ENCODE measurements at places on chromosomes 16 and 17.

GRCh38 chr16:4765511-4766474, 1.2 kb downstream of the ZNF500 start:
- no peak for DNase-seq

DNA sequence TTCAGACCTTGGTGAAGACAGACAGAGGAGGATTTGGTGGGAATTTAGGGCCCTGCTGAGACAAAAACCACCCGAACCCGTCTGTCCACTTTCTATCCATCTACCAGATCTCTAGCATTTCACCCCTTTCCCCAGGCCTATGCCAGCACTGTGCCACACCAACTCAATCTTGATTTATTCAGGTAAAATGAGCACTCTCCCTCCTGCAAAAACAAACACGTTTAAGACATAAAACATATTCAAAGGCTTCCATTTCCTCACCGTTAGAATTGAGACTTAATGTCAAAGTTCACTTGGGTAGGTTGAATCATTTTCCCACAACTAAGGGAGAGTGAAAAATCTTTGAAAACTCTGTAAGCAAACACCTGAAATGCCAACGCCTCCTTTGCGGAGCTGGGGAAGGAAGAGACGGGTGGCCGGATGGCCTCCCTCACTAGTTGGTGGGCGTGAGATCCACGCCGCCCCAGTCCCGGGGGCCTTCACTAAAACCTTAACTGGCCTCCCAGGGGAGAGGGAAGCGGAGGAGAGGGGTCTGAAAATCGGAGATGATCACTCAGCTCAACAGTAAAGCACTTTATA, 862 bp downstream of the DCAKD start:
- no peak for DNase-seq

DNA sequence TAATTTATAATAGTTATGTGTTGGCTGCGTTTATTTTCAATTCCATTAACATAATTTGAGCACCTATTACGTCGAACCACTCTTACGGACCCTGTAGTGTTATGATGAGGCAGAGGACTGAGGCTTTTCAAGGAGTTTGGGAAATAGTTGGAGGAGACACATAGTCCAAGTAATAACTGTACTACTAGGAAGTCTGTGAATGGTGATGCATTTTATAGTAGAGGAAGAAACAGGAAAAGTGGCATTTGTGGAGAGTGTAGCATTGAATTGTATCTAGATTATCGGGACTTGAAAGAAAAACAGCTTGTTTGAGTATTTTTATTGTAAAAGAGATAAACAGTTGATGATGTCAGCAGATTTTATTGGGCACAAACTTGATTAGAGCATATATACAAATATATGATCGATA, 1.7 kb downstream of the NFATC3 start:
- DNase-seq, result no peak

- no peak for DNase-seq
These were observed 6.0 kb upstream of the KCNH6 start for GRCh38 chr17:63516910-63517824.

DNA sequence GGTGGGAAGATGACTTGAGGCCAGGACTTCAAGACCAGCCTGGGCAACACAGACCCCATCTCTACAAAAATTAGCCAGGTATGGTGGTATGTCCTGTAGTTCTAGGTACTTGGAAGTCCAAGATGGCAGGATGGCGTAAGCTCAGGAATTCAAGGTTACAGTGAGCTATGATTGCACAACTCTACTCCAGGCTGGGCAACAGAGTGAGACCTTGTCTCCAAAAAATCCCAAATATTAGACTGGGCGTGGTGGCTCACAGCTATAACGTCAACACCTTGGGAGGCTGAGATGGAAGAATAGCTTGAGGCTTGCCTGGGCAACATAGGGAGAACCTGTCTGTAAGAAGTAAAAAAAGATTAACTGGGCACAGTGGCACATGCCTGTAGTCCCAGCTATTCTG, 30.8 kb downstream of the SUZ12 start:
- no peak for DNase-seq

DNA sequence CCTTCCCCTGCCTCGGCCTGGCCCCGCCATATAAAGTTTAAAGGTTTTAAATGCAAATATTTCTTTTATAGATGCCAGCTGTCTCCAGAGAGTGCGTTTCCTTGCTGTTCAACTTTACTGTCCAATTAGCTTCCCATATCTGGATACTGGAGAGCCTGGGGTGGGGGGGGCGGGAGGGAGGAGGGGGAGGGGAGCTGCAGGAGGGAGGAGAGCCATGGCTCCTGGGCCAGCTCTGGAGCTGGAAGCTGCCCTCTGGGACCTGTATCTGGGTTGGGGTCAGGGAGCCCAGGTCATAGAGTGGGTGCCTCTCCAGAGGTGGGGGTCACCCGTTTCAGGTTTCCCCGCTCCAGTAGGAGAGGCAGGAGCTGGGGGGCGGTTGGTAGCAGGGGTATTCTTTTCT, 6.2 kb upstream of the GSE1 start:
- no peak for DNase-seq

- no peak for DNase-seq
These were observed 12.3 kb upstream of the FASN start for GRCh38 chr17:82110298-82110697.

DNA sequence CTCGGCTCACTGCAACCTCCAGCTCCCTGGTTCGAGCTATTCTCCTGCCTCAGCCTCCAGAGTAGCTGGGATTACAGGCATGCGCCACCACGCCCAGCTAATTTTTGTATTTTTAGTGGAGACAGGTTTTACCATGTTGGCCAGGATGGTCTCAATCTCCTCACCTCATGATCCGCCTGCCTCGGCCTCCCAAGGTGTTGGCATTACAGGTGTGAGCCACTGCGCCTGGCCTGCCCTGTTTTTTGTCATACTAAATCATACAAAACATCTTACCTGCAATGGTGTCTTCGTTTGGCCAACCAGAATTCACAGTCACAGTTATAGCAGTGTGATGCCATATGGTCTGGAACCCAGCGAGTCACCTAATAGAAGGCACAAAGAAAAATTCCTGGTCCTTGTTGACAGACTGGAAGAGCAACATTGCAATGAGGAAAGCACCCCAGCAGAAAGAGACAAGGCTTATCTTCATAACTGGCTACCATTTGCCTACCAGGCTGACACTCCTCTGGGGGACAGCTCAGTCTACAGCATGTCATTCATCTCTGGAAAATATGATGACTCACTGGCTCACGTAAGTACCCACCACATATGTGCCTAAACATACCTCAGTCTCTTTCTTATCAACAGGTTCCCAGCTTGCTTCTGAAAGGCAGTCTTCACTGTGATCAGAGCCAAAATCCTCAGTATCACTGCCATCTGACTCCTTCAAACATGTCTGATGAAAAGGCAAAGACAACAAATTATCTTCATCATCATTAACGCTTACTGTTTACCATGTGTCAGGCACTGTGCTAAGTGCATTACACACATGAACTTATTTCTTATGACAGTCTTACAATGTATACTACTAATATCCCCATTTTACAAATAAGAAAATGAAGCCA, 4.3 kb upstream of the HSF5 start:
- no peak for DNase-seq

DNA sequence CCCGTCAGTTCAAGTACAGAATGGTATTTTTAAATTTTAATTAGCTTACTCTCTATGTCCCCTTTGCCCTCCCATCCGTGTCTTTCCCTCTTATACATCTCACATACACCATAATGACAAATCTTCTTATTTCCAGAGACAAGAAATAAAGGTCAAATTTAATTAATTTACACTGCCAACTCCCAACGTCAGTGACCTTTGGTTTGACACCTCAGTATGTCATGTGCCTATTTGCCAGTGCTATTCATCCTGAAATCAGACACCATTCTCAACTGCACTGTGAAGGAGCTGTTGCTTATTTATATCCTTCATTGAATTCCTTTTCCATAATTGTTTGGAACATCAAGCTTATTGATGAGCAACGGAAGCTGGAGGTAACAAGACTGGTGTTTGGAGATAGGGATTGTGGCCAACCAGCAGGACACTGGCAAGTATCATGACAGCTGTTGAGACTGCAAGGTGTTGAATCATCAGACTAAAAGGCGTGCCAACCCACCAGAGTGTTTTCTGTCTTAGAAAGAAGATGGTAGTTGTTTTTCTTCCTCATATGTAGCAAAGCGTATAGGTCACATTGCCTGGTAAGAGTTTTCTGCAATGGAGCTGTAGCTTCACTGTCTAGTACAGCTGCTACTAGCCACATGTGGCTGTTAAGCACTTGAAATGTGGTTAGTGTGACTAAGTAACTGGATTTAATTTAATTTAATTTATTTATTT, 12.5 kb downstream of the CALCOCO2 start:
- no peak for DNase-seq

GRCh38 chr16:30112197-30113030, 923 bp downstream of the GDPD3 start:
- no peak for DNase-seq

- no peak for DNase-seq
These were observed 38.8 kb downstream of the PKD1L3 start for GRCh38 chr16:71961066-71962039.

- DNase-seq, result no peak
These were observed 31.7 kb downstream of the CLTC start for GRCh38 chr17:59651346-59651745.

DNA sequence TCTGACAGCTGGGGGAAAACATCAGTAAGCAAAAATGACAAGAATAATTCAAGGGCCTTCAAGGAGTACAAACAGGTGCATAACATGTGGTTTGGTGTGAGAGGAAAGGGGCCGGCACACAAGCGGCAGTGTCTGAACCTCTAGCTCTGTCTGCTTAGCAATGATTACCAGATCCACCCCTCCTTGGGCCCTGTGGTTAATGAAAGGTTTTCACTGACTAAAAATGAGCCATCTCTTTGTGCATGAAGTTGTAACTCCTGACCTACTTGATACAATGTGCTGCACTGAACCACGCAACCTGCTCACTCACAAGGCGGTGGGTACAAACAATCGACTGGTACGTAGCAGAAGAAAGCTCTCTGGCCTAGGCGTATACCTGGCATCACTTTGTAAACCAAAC, 15.1 kb downstream of the FAM117A start:
- no peak for DNase-seq

DNA sequence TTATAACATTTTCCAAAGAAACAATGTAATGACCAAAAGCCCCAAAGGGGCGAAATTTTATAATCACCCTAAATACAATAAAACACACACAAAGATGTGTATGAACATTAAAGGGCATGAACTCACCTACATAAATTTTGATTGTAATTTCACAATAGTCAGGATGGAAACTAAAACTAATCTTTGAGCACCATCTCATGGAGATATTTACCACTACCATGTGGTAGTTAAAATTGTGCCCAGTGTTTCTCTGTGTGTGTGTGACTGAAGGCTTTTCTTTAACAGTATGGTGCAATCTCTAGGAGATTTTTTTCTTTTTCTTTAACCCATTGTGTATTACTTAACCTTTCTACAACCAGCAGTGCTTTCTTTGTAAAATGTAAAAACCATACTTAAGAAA, 19.7 kb upstream of the MEIOC start:
- no peak for DNase-seq

DNA sequence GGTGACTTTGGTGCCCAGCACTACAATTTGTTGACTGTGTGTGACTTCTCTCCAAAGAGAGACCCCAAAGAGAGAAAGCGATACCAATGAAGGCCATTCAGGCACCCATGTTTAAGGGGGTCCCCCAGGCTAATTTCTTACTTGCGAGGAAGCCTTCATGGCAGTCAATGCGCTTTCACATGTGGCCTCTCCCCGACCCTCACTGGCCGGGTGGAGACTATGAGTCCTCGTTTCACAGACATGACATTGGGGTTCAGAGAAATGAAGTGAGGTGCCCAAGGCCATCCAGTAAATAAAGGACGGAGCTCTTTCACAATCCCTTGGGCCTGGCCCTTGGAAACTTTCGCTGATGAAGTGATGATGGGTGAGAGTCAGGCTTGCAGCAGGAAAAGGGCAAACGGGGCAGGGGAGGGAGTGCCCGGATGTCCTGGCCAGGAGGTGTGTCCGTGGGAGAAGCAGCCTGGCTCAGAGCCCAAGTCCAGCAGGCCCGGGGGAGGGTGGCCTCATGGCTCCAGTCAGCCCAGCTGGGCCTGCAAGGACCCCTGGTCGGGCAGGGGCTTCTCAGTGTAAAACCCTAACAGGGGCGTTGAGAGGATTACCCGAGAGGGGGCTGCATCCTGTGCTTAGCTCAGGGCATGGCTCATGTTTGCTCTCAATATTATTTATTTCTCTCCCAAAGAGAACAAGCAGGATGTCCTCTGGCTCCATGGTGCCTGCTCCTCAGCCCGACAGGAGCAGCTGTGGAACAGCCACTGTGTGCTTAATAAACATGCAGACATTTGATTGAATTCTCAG, 14.7 kb downstream of the TBX2 start:
- DNase-seq, result no peak

DNA sequence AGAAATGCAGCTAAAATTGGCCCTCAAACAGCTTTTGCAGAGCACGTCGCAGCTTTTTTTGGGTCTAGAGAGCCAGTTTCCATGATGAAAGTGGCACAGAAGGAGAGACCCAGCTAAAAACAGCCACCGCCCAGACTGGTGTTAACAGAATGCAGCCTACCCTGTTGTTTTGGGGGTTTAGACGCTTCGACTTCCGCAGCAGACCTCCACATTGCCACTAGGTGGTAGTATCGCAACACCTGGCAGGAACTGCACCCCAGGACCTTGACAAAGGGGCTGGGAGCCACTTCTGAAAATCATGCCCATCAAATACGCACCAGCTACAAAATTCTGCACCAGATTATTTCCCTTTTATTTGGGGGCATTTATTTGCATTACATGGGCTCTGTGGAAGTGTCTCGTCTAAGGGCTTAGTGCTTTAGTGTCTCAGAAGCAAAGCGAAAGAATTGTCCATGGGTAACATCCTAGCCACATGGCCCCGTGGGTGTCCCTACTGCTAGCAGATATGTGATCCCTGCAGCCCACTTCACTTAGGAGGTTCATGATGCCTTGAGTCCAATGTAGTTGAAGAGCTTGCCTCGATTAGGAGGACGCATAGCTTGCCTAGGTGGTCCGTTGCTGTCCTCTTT, 167.1 kb downstream of the HAPSTR1 start:
- DNase-seq, result no peak

- no peak for DNase-seq
These were observed 9.3 kb upstream of the FAAP100 start for GRCh38 chr17:81561494-81561885.

GRCh38 chr16:70686376-70687101, 686 bp upstream of the MTSS2 start:
- DNase-seq, result no peak

GRCh38 chr16:12405089-12405488, 398.6 kb downstream of the CPPED1 start:
- no peak for DNase-seq

DNA sequence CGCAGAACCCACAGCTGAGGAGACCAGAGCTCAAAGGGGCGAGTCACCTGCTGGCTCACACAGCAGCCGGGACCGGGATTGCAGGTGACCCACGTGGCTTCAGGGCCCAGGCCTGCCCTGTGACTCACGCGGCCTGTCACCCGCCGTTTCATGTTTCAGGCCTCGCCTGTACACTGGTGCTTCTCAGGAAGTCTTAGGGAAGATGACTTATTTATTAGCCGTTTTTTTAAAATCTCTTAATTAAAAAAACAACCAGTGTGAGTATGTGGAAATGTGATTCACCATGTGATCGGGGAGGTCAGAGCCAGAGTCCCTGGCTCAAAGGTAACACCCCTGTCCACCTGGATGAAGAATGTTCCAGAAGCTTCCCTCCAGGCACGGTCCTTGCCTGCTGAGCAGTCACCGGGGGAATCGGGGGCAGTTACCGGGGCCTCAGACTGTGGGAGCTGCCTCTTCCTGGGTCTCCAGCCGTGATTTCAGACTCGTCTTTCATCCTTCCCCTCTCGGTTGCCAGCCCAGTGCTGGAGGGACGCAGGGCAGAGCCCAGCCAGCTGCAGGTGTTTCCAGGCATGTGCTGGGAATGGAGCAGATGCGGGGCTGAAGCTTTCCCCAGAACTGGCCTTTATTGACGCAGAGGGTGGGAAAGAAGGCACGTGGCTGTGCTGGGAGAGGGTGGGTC, 49.3 kb downstream of the CMIP start:
- no peak for DNase-seq

Data from cerebellar nuclear complex (tissue), 1 donor.